ENCODE measurements at places on chromosomes 5 and 9.

GRCh38 chr5:69212022-69212421, 22.6 kb downstream of the CENPH start:
- no peak for DNase-seq

DNA sequence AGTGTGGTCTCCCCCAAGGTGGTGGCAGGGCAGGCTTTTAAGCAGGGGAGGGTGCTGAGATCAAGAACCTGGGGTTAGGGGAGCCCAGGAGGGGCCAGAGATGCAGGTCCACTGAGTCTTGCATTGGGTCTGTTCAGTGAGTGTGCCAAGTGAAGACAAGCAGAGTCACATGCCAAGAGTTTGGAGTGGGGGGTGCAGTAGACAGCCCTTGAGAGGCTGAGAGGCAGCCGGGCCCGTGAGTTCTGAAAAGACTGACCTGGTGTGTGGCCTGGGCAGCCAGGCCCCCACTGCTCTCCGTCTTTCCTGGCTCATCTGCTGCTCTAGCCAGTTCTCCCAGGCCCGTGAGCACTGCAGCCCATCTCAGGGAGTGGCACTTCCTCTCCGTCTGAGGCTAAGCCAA, 120.0 kb downstream of the DAB2IP start:
- DNase-seq: no peak

GRCh38 chr9:96150324-96151227, 151.4 kb downstream of the HSD17B3 start:
- no peak for DNase-seq

- no peak for DNase-seq
These were observed 24.1 kb downstream of the DDX31 start for GRCh38 chr9:132645711-132646110.

GRCh38 chr5:12095808-12096281, 191.6 kb upstream of the CTNND2 start:
- peak; percentile 13 for DNase-seq

GRCh38 chr9:84711398-84711777, 41.9 kb downstream of the NTRK2 start:
- DNase-seq: no peak

DNA sequence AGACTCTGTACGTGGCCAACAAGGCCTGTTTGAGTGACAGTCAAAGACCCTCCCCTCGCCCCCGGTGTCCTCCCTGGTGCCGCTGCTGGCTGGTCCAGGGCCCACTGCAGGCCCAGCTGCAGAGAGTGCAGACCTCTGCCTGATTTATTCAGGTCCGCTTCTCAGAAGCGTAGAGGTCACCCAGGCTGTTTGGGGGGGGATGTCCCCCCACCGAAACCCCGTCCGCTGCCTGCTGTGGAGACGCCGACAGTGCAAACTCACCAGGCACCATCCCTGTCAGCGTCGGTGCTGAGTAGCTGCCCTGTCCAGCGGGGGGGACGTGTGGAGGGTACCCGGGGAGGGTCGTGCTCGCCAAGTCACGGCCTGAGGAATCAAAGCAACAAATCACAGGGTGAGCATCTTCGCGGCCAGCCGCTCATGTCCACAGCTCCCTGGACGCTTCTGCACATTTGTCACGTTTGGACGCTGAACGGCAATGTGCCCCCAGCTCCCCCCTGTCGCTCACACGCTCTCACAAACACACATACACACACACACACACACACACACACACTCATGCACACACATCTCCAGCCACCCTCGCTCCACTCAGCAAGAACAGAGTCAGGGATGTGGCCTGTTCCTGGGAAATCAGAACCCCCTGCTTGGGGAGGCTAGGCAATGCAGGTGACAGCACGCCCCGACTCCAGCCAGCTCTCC, 152.2 kb downstream of the PAX5 start:
- no peak for DNase-seq

- DNase-seq: no peak
These were observed 132.7 kb downstream of the PAPPA start for GRCh38 chr9:116286297-116286696.

DNA sequence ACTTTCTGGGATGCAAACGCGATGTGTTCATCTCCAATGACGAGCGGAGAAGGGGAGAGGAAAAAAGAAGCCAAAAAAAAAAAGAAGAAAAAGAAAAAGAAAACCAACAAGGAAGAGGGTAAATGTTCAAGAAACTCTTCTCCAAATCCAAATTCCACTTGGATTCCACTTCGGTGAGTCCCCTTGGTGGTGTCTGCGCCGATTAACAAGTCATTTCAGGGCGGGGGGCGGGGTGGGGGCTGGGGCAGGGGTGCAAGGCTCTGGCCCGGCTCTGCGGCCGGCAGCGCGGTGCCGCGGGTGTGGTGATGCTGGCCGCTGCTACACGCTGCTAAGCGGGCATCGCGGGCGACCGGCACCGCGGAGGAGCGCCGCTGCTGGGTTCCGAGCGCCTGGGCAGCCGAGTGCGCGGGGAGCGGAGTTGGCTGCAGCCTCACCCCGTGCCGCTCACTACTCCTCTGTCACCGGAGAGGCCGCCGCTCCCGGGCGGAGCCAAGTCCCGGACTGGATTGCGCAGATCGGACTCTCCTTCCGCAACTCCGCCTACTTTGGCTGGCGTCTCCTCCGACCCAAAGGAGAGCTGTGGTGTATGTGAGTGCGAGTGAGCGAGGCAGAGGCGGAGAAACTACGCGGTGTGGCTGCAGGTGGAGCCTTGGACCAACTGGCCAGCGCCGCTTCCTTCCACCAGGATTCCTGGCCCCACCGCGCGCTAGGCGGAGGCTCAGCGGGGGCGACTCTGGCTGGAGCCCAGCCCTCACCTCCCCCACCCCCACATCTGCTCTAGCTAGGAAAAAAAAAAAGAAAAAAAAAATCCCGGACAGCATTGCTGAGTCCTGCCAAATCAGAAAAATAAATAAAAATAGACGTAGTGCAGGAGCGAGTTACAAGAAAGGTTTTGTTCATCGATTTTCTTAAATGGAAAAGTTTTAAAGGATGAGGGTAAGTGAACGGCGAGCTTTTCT, at the start of gene SEMA6A:
SEMA6A (minus strand) TSS at position 457 of the 959 bp plus-strand sequence. CDS start 69,879 bp downstream, outside the sequence.
- peak; percentile 73 for DNase-seq

GRCh38 chr5:14901462-14902051, 30.0 kb upstream of the ANKH start:
- no peak for DNase-seq

DNA sequence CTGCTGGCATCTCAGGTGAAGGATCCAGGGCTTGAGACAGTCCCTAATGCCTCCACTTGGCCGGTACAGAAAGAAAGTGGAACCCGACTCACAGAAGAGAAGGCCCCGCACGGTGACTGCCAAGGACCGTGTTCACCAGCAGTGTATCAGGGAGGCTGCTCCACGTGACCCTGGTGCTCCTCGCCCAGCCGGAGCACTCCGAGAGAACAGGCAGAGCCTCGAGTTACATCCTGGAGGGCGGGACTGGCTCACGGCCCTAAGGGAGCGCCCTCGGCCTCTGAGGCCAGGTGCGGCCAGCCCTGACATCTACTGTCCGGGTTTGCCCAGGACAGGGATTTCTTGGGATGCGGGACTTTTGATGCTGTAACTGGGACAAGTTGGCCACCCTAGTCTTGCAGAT, 104.0 kb upstream of the SARDH start:
- DNase-seq: peak; percentile 77

GRCh38 chr9:134041649-134041962, 16.3 kb downstream of the BRD3OS start:
- no peak for DNase-seq

- no peak for DNase-seq
These were observed 119.5 kb upstream of the TRPC7 start for GRCh38 chr5:136484808-136485325.

DNA sequence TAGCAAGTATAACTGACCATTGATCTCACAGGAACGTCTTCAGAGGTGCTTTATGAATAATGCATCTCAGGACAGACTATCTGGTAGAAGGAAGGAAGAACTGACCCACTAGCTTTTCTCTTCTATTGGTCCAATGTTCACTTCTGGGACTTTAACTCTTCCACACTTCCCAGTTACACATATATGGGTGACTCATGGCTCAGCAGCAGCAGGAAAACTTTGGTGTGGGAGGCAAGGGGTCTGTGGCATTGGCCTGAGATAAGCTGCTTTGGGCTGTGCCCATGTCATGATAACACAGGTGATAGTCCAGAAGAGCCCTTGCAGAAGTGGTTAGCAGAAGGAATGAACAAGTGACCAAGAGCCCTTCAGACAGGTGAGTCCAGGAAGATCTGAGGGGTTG, 148.8 kb downstream of the RAB3C start:
- no peak for DNase-seq

DNA sequence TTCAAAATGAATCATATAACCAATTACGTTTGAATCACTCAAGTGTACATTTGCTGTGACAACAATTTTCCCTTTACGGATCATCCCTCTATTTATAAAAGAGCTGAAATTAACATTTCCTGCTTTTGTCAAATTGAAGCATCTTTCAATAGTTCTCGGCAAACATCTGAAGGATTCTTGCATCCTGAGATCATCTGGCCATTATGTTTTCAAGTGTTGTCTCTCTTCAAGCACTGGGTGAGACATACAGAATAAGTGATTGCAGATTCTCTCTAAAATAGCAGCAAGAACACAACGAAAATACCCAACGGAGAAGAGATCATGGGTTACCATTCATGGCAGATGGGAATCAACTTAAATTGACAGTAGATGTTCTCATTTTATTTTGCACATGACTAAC, 283.4 kb upstream of the GRAMD2B start:
- no peak for DNase-seq

DNA sequence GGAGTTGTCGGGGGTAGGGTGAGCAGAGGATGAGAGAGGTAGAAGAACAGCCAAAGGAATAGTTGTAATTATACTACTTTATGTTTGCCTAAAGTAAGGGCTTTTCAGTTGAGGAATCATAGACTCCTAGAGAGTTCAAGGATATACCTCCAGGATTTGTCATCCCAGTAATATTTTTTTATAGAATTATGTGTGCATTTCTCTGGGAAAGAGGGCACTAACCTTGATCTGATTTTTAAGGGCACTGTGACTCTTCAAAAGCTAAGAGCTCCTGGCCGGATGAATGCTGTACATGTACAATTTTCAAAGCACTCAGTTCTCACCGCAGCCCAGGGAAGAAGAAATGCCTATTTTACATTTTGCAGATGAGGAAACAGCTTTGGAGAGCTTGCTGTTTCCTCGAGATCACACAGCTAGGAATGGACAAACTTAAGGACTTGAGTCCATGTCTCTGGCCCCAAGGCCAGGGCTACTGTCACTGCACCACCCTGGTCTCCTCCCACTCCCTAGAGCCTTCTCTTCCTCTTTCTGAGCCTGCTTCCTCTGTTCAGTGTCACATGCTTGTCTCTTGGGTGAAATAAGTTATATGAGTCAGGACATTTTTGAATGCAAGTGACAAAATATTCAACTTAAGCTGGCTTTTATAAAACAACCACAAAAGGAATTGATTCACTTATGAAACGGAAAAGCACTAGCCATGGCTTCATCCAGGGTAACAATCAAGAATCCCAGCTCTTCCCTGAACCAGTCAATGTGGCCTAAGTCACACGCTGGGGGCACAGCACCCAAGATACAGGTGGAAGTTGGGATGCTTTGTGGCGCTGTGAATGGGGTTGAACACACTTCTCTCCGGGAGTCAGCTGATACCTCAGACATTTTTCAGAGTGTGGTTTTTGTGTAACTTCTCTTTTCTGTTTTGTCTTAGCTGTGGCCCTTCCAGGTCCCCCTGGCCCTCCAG, 45.7 kb upstream of the TGFBR1 start:
- no peak for DNase-seq

DNA sequence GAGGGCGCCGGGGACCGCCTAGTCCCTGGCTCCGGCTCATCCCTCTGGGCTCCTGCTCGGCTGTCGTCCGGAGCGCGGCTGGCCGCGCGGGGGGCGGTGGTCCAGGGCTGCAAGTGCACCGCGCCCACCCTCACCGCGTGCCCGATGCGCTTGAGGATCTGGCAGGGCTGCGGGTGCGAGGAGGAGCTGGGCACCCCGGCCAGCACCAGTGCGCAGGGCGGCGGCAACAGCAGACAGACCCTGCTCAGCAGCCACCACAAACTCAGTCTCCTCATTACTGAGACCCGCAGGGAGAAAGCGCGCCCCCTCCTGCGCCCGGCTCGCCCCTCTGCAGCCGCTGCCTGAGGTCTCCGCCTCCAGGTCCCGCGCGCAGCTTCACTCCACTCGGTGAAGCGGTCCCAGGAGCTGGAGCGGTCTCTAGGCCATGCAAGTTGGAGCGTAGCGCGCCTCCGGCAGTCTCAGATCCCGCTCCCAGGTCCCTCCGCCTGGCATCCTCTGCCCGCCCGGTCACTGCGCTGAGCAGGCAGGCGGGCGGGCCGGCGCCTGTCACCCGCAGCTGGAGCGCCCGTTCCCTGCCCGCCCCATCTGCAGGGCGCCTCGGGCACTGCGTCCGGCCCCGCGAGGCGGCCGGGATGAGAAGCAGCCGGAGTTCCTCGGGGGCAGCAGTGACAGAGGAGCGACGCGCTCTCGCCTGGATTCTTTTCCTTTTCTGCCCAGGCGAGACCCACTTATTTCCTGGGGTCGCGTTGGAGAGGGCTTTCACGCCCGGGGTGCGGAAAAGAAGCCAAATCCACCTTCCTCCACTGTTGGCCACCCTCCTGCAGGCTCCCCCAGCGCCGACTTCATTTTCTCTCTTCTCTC, 512 bp downstream of the GRIN3A start:
- peak; percentile 60 for DNase-seq

- no peak for DNase-seq
These were observed 19.7 kb upstream of the GCNT4 start for GRCh38 chr5:75072061-75072460.

DNA sequence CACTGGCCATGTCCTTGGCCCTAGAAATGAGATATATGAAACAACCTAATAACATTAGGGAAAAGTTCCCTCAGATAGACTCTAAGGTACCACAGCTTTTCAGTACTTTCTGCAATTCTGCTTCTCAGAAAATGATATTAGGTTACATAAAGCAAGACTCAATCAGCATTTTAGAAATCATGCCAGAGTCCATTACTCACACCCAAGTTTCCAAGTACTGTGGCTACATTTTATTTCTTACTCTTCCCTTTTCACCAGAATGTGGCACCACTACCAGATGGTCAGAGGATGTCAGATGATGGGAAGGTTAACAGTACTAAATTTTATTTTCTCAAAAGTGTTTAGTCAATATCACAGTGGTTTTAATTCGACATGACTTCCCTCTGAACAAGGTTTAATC, 217.2 kb downstream of the MLLT3 start:
- no peak for DNase-seq

DNA sequence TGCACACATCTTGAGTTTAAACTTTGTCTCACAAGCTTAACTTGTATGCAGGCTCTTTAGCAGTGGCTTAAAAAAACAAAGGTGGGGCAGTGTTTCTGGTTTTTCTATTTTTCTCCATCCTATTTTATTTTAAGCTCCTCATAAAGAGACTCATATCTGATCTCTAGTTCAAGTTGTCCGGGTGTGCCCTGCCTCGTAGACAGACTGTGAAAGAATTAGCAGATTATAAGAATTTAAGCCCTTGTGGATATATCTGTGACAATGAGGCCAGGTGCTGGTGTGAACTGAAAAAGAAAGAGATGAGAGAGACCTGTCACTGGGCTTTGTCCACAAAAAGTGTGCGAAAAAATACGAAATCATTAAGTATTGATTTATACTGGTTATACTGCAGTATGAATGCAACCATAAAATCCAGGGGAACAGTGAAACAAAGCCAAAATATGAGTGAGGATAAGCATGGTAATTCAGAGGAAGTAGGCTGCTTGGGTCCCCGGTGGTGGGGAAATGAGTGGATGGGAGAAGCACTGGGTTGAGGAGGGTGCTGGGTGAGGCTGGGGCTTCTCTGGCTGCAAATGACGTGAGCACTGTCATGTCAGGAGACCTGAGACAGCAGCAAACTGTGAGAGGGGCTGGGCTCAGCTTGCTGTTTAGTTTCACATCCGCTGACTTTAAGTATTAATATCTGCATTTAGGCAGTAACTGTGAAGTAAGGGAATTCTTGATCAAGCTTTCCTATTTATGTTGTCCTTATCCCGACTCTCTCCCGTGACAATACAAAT, 179.7 kb upstream of the ANKRD55 start:
- no peak for DNase-seq
